CD4-positive, alpha-beta memory T cell (primary cell): ENCODE measurements at places on chromosomes 7 and 10.

GRCh38 chr7:44981035-44981706 is 2.4 kb upstream of the MYO1G start:
- peak overlapping the region; percentile 85 for H3K27ac ChIP-seq
- no peak for DNase-seq
- H3K4me3 ChIP-seq, result no peak overlapping the region
- peaks cover 39% of the 10 kb centered on the region for H3K36me3 ChIP-seq
- no peaks in the 10 kb centered on the region for H3K27me3 ChIP-seq
- peaks cover 78% of the 10 kb centered on the region for H3K4me1 ChIP-seq

DNA sequence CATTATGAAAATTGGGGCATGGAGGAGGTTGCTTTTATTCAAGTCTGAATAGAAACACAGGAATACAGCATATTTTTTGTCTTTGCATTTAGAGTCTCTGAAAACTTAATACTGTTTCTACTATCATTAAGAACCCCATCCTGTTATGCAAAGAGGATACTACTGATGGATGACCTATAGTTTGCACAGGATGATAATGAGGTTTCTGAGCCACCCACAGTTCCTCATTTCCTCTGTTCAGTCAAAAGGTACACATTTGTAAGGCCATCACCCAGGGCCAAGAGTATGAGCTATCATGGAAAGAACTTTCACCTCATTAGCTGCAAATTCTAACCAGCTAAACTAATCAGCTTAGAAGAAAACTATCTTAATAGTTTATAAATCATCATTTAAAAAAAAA is 213.0 kb upstream of the CHRM2 start:
- no peaks in the 10 kb centered on the region for H3K4me1 ChIP-seq
- no peak overlapping the region for H3K27ac ChIP-seq
- no peaks in the 10 kb centered on the region for H3K36me3 ChIP-seq
- H3K27me3 ChIP-seq, result no peaks in the 10 kb centered on the region

- no peaks in the 10 kb centered on the region for H3K4me1 ChIP-seq
- H3K36me3 ChIP-seq, result no peaks in the 10 kb centered on the region
- no peak overlapping the region for H3K4me3 ChIP-seq
- DNase-seq, result no peak
- no peaks in the 10 kb centered on the region for H3K27me3 ChIP-seq
These were observed 132.4 kb downstream of the KIAA1217 start for GRCh38 chr10:24341371-24341770.

- no peak overlapping the region for H3K27ac ChIP-seq
- H3K27me3 ChIP-seq, result no peaks in the 10 kb centered on the region
- H3K4me1 ChIP-seq, result no peaks in the 10 kb centered on the region
These were observed 118.7 kb downstream of the MKX start for GRCh38 chr10:27626890-27627289.

DNA sequence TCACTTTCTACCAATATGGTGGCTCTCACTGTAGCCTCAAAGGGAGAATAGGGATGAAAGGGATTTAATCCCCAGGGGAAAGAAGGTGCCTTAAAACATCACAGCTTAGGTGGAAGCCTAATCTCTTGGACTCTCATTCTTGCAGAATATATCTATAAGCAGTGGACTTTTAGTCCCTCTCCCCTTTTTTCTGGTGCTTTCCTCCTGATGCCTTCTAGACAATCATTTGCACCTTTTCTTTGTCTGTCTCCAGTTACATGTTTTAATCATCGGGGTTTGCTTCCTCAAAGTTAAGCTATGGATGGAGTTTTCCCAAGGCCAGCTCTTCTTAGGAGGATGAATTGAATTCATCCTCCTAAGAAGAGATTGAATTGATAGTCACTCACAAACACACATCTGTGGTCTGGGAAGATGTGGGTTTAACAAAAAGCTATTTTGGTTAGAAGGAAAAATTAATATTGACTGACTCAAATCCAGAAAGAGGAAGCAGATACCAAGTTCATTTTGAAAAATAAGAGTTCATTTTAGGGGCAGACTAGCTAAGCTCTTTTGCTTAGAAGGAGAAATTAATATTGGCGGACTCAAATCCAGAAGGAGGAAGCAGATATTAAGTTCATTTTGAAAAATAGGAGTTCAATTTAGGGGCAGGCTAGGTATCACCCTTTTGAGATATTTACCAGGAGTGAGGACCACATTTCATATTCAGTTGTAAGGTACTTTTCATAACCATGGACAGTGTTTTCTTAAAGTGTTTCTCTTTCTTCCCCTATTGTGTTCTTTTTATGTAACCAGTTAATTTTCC is 35.2 kb upstream of the PLEKHS1 start:
- H3K4me3 ChIP-seq, result no peak overlapping the region
- H3K27me3 ChIP-seq, result no peaks in the 10 kb centered on the region
- H3K27ac ChIP-seq, result no peak overlapping the region
- DNase-seq, result no peak
- no peaks in the 10 kb centered on the region for H3K4me1 ChIP-seq
- H3K36me3 ChIP-seq, result peaks cover 2% of the 10 kb centered on the region

DNA sequence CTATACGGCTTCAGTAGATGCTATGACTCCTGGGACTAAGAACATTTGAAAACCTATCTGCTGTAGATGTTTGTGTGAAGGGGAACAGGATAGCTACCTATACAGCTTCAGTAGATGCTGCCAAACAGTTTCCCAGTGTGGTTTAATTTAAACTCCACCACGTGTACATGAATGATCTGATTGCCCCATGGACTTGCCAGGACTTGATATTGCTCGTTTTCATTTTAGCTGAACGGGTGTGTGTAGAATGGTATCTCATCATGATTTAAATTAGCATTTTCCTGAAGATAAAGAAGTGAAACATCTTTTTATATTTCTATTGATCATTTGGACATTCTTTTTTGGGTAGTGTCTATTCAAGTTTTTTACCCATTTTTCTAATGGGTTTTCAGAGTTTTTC is 77.8 kb upstream of the PIP4K2A start:
- DNase-seq, result no peak
- no peaks in the 10 kb centered on the region for H3K36me3 ChIP-seq
- no peaks in the 10 kb centered on the region for H3K4me1 ChIP-seq

GRCh38 chr7:36182854-36183604 is 30.0 kb downstream of the EEPD1 start:
- no peak for DNase-seq
- H3K4me1 ChIP-seq, result no peaks in the 10 kb centered on the region

GRCh38 chr7:143199040-143199439 is 15.8 kb downstream of the TAS2R39 start:
- no peaks in the 10 kb centered on the region for H3K4me1 ChIP-seq
- H3K27me3 ChIP-seq, result no peaks in the 10 kb centered on the region
- no peaks in the 10 kb centered on the region for H3K36me3 ChIP-seq
- no peak overlapping the region for H3K27ac ChIP-seq
- H3K4me3 ChIP-seq, result no peak overlapping the region

DNA sequence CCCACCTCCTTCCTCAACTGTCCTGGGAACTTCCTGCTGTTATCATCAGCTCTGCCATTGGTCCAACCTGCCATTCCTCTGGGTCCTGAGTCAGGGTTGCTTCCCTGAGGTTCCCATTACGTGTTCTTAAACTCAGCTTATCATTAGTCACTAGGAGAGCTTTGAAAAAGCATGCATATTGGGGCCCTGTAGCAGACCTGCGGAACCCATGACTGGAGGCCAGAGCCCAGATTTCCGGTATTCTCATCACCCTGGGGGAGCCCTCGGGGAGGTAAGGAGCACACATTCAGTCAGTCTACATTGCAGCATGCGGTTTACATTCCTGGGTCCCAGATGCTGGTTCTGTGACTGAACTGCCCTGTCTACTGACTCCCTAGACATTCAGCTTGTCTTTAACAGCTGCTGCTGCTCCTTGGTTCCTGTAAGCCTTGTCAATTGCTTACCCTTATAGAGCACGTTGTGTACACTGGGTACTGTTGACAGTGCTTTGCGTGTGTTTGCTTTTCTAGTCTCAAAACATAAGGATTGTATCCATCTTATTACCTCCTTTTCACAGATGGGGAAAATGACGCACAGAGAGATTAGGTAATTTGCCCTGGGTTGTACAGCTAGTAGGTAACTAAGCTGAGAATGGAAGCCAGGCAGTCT is 12.8 kb downstream of the CDHR3 start:
- no peak overlapping the region for H3K4me3 ChIP-seq
- H3K4me1 ChIP-seq, result no peaks in the 10 kb centered on the region
- no peaks in the 10 kb centered on the region for H3K36me3 ChIP-seq
- no peak for DNase-seq
- no peaks in the 10 kb centered on the region for H3K27me3 ChIP-seq
- no peak overlapping the region for H3K27ac ChIP-seq

DNA sequence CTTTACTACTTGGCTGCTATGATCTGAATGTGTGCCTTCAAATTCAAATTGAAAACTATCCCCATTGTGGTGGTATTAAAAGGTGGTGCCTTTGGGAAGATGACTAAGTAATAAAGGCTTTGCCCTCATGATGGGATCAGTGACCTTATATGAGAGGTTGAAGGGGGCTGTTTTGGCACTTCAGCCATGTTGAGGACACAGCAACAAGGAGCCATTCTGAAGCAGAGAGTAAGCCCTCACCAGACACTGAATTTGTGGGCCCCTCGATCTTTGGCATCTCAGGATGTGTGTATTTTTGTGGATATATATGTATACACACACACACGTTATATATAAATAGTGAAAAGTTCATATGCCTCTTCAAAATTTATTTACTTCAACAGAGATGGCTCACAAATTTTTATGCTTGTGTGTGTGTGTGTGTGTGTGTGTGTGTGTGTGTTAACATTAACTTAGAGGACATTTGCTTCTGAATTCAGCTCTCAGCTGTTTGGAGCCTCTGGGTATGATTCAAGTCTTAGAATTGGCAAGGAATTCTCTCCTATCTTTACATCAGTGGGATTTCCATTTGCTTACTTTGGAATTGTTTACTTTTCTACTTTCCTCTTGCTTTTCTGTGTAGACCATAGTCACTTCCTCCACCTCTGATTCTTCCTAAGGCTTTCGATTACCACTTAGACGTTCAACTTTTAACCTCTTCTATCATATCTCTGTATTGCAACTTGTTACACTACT is 66.6 kb downstream of the MAGI2 start:
- H3K4me1 ChIP-seq, result no peaks in the 10 kb centered on the region
- no peak overlapping the region for H3K27ac ChIP-seq
- H3K4me3 ChIP-seq, result no peak overlapping the region
- no peaks in the 10 kb centered on the region for H3K36me3 ChIP-seq
- no peaks in the 10 kb centered on the region for H3K27me3 ChIP-seq
- no peak for DNase-seq

DNA sequence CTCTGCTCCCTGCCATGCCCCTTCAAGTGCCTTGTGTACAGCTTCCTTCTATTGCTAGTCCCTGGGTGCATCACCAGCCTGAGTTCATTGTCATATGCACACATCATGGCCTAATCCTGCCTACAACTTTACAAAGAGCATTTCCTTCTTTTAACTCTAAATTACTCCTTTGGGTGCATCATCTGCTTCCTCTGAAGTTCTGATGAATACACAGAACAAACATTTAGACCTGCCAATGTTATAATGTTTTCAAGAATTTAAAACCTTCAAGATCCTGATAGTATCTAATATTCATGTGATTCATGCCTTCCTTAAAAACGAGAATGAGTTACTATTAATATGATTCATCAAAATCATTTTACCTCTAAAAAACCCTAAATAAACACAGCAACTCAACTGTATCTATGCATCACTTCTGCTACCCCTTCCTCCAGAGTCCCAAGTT is 357.1 kb downstream of the MAGI2 start:
- no peak overlapping the region for H3K4me3 ChIP-seq
- H3K27ac ChIP-seq, result no peak overlapping the region
- DNase-seq, result no peak
- no peaks in the 10 kb centered on the region for H3K36me3 ChIP-seq
- no peaks in the 10 kb centered on the region for H3K27me3 ChIP-seq
- no peaks in the 10 kb centered on the region for H3K4me1 ChIP-seq

GRCh38 chr10:61994405-61995219 is 93.1 kb downstream of the ARID5B start:
- no peaks in the 10 kb centered on the region for H3K27me3 ChIP-seq
- peak overlapping the region; percentile 60 for H3K27ac ChIP-seq
- DNase-seq, result no peak
- H3K4me3 ChIP-seq, result no peak overlapping the region
- no peaks in the 10 kb centered on the region for H3K36me3 ChIP-seq

- no peak for DNase-seq
- no peaks in the 10 kb centered on the region for H3K36me3 ChIP-seq
- no peak overlapping the region for H3K4me3 ChIP-seq
- H3K27ac ChIP-seq, result no peak overlapping the region
- H3K4me1 ChIP-seq, result no peaks in the 10 kb centered on the region
These were observed 8.0 kb upstream of the ZCCHC24 start for GRCh38 chr10:79453392-79453791.

DNA sequence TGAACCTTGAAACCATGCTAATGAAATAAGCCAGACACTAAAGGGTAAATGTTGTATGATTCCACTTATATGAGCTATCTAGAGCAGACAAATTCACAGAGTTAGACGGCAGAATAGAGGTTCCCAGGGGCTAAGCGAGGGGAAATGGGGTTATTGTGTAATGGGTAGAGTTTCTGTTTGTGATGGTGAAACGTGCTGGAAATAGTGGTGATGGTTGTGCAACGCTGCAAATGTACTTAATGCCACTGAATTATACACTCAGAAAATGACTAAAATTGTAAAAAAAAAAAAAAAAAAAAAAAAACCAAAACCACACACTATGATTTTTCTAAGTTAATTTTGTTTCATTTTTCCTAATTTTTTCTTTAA is 30.0 kb downstream of the SFXN4 start:
- no peak overlapping the region for H3K4me3 ChIP-seq
- no peaks in the 10 kb centered on the region for H3K27me3 ChIP-seq
- H3K36me3 ChIP-seq, result peaks cover 30% of the 10 kb centered on the region
- DNase-seq, result no peak
- no peak overlapping the region for H3K27ac ChIP-seq
- H3K4me1 ChIP-seq, result peaks cover 30% of the 10 kb centered on the region

- no peak overlapping the region for H3K27ac ChIP-seq
- DNase-seq, result no peak
- no peak overlapping the region for H3K4me3 ChIP-seq
- no peaks in the 10 kb centered on the region for H3K4me1 ChIP-seq
- no peaks in the 10 kb centered on the region for H3K36me3 ChIP-seq
These were observed 220.0 kb downstream of the LRMDA start for GRCh38 chr10:75651417-75651816.

DNA sequence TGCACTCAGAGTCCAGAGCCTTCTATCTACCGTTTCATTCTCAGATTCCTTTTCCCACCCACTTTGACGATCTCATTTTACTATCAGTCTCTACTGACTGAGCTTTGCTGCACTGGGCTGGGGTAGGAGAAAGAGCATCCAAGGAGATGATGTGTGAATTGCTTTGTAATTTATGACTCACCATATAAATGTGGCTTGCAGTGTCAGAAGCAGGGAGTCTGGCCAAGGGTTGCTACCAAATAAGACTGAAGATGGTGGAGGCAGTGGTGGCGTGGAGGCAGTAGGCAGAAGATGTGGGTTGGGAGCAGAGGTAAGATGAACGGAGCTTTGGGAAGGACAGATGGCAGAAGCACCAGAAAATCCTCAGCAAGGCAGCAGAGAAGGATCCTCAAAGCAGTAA is 73.3 kb upstream of the AGK start:
- no peak for DNase-seq
- no peak overlapping the region for H3K27ac ChIP-seq
- no peaks in the 10 kb centered on the region for H3K36me3 ChIP-seq
- H3K4me3 ChIP-seq, result no peak overlapping the region
- no peaks in the 10 kb centered on the region for H3K4me1 ChIP-seq

GRCh38 chr7:33700001-33700899 is 205.1 kb upstream of the BMPER start:
- no peak overlapping the region for H3K27ac ChIP-seq
- H3K36me3 ChIP-seq, result no peaks in the 10 kb centered on the region
- no peak overlapping the region for H3K4me3 ChIP-seq

- H3K36me3 ChIP-seq, result no peaks in the 10 kb centered on the region
- H3K27me3 ChIP-seq, result peaks cover 21% of the 10 kb centered on the region
- H3K4me1 ChIP-seq, result peaks cover 31% of the 10 kb centered on the region
- no peak overlapping the region for H3K27ac ChIP-seq
- no peak overlapping the region for H3K4me3 ChIP-seq
- no peak for DNase-seq
These were observed 74.5 kb downstream of the INSIG1 start for GRCh38 chr7:155371884-155372781.
